Stimulated activated CD4-positive, alpha-beta T cell treated with anti-CD3 and anti-CD28 coated beads, TNF-alpha, amount 100 ng/mL, for 24 hours (primary cell): ENCODE measurements at places on chromosomes 4 and X.

- no peak for DNase-seq
Observed at GRCh38 chrX:103932133-103932532, 30.3 kb upstream of the TMSB15B start.

- no peak for DNase-seq
Observed at GRCh38 chr4:3759236-3759635, 6.9 kb upstream of the ADRA2C start.

DNA sequence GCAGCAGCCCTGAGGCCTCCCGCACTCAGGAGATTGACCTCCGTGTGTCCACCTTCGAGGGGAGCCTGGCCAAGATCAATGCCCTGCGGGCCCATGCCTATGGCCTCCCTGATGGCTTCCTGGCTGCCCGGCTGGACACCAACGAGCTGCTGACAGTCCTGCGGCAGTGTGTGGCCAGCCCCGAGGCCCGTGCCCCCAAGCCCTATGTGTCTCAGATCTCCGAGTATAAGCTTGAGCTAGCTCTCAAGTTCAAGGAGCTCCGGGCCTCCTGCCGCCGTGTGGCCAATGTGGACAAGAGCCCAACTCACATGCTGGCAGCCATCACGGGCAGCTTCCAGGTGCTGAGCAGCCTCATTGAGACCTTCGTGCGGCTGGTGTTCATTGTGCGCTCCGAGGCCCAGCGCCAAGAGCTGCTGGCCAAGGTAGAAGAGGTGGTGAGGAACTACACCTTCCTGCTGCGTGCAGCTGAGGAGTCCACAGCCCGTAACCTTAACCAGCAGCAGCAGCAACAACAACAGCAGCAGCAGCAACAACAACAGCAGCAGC is 25.5 kb upstream of the PRPS1 start:
- DNase-seq, result no peak

GRCh38 chr4:180852738-180853137 is 1390.5 kb upstream of the TENM3 start:
- no peak for DNase-seq

- no peak for DNase-seq
Observed at GRCh38 chr4:138770818-138771217, 244.8 kb upstream of the NOCT start.

- no peak for DNase-seq
Observed at GRCh38 chrX:123884809-123885408, 25.1 kb downstream of the XIAP start.

GRCh38 chrX:53116101-53116500 is 22.2 kb downstream of the KANTR start:
- no peak for DNase-seq

DNA sequence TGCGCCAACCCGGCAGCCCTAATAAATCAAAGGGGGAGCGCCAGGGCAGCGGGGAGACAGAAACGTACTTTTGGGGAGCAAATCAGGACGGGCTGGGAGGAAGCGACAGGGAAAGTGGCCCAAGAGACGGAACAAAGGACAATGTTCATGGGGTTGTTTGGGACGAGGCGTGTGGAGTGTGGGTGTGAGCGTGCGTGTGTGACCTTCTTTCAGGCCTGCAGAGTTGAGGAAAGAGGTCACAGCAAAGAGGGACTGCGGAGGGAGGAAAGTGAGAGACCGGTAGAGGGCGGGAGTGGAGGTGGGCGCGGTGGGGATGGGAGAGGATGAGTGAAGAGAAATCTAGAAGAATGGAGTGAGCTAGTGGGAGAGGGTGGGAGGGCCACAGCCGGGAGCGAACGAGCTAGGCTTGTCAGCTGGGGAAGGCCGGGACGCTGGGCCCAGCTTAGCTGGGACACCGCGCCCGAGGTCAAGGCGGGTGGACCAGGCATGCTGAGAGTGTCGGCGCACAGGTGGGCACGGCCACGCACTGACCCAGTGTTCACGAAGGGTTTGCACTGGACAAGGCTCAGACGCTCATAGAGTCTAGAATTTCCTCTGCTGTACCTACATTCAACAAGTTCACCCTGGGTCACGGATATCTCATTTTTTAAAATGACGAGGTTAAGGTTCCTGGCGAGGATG is 14.7 kb upstream of the PITX2 start:
- no peak for DNase-seq

DNA sequence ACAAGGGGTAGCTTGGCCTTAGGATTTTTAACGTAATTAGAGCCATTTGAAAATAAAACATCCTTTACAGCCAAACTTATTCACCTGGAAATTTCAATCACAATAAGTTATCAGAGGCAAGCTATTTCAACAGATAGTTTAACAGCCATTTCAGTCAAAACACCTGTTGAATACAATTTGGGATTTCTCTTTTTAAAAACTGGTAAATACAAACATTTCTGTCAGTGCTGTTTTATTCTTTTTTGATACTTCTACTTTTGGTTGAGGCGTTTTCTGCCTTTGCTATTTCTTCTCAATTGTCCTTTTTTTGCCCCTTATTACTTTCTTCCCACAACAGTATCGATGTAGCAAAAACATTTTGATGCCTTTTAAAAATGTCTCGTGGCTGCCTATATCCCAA is 2.1 kb upstream of the DACH2 start:
- DNase-seq, result no peak

DNA sequence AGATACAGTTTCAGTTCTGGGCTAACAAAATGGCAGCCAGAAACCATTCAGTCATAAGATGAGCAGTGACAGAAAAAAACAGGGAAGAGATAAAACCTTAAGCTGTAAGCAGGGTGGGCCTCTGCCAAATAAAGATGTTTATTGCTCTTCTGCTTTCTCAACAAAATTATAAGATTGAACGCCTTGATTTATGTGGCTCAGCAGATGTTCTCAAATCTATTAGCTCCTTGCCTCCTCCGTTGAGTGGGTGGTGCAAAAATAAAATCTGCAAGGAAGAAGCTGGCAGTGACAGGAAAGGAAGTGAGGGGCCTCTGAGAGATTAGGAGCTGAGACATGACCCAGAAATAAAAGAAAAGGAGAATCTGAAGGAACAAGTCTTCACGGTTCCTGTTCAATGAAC is 206.6 kb downstream of the PTTG2 start:
- DNase-seq, result no peak

- no peak for DNase-seq
Observed at GRCh38 chr4:165931741-165932140, 58.7 kb downstream of the TLL1 start.

GRCh38 chrX:76253432-76253831 is 80.6 kb downstream of the PBDC1 start:
- DNase-seq, result no peak

DNA sequence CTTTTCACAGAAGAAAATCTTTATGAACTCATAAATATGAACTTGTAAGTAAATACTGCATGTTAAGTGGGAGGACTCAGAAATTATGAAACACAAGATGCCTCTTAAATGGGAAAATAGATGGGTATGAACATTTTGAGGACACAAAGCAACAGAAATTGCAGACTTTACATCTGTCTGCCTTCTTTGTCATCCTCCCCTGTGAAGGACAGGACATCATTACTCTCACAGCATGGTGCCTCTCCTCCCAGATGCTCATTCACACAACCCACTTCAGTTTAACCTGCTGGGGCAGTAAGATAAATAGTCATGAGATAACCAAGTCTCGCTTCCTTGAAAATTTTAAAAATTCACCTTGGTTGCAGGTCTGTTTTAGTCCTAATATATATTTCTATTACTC is 144.5 kb downstream of the APBB2 start:
- no peak for DNase-seq

DNA sequence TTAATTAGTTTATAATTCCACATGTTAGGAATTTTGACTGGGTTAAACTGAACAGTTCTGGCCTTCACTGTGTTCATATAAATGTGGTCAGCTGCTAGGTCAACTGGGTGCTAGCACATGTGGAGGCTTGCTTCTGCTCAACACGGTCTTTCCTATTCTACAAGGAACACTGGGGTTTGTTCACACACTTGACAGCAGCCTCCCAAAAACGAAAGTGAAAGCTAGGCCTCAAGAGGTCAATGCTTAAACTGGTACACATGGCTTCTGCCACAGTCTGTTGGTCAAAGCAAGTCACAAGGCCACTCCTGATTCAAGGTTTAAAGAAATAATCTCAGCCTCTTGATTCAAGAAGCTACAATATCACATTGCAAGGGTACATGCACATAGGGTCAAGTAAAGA is 126.5 kb downstream of the QDPR start:
- no peak for DNase-seq

DNA sequence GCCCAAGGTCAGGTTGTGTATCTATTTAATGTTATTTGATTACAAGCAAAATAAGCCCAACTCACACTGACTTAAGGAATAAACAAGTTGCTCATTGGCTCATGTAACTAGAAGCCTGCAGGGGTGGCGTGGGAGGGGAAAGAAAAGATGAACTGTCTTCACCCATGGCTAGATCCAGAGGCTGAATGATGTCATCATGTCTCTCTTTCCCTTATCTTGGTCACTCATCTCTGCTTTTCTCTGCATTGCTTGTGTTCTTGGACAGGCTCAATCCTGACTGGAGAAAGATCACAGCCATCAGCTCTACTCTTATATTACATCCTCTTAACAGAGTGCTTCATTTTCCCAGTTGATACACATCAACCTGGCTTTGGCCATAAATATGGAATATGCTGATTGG is 290.0 kb upstream of the DIAPH2 start:
- DNase-seq, result no peak

GRCh38 chr4:21901281-21901680 is 47.3 kb downstream of the KCNIP4 start:
- no peak for DNase-seq

DNA sequence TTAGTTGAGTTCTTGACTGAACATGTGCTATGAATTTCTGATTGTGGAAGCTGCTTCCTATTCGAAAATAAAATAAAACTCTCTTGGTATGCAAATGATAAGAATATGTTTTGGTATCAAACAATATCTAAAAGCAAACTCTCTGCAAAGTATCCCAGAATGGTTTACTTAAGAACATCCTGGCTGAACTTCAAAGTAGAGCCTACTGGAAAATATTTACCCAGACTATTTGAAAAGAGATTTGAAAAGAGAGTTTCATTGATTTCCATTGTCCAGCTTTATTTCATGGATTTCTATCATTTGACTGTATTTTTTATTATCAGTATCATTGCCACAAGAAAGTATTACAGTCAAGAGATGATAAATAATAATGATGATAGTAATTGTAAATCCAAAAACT is 171.1 kb upstream of the SLC7A11 start:
- no peak for DNase-seq

DNA sequence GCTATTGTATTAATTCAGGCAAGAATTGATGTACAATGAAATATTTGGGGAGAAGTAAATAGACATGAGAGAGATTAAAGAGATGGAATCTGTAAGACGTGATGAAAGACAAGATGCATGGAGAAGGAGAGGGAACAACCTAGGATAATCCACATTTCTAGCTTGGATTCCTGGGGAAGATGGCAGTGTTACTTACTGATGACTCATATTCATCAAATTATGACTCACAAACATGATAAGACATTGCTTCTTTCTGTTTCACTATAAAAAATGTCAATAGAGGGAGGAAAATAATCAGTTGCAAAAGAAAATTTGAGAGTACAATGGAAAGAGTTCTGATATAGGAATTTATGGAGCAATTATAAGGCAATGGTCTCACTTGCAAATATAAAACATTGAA is 104.1 kb upstream of the BMP3 start:
- no peak for DNase-seq

GRCh38 chr4:170051402-170051801 is 25.2 kb upstream of the MFAP3L start:
- no peak for DNase-seq

- DNase-seq, result no peak
Observed at GRCh38 chr4:184214931-184215330, 2.7 kb downstream of the ENPP6 start.

DNA sequence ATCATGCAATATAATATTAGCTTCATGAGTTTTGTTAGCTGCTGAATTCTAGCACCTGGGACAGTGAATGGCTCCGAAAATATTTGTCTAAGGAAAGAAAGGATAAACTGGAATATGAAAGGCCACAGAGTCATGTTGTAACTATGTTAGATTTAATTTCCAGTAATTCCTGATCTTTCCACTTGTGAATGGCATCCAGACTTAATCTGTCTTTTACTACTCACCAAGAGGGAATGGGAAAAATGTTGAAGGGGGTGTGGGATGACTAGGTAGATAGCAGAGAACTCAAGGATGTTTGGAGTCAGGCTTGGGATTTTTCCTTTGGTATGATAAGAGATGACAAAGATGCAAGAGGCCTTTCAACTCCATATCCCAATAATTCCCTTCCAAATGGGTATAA is 9.4 kb downstream of the ADH6 start:
- DNase-seq, result no peak

- no peak for DNase-seq
Observed at GRCh38 chr4:3639613-3640586, 107.7 kb upstream of the LRPAP1 start.

- DNase-seq, result no peak
Observed at GRCh38 chr4:40649321-40649720, 19.7 kb upstream of the RBM47 start.

- DNase-seq, result no peak
Observed at GRCh38 chr4:25580633-25581467, 74.8 kb upstream of the SLC34A2 start.

GRCh38 chrX:12997906-12998687 is 23.2 kb downstream of the TMSB4X start:
- DNase-seq, result no peak

DNA sequence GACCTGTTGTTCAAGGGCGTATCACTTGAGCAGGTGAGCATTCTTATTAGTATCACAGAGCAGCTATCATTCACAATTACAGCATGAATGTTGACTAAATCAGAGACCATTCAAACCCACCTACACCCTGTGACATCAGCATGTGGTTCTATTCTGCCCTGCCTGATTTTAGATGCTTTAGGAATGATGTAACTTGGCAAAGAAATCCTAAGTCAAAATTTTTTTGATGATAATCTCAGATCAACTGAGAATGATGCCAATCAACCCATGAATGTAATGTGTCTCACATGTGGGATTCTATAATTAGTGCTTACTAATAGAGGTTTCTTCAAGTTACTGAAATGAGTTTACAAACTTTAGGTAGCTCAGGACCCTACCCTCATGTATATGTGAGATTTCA is 13.4 kb upstream of the CHIC2 start:
- DNase-seq, result no peak

GRCh38 chr4:156623376-156623775 is 348.2 kb downstream of the PDGFC start:
- no peak for DNase-seq

DNA sequence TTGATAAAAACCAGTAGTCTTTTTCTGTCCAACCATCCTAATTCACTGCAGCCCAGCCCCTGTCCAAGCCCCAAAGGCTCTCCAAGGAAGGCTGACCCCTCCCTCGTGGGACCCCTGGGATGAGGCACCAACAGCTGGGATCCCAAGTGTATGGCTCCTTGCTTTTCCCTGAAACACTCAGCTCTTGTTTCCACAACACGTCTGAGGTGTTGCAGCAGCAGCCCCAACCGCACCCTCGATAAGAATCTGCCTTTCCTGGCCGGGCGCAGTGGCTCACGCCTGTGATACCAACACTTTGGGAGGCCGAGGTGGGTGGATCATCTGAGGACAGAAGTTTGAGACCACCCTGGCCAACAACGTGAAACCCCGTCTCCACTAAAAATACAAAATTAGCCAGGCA is 17.0 kb upstream of the ATP6AP2 start:
- DNase-seq, result no peak

GRCh38 chr4:127335073-127335620 is 297.6 kb upstream of the INTU start:
- DNase-seq, result no peak

- DNase-seq, result no peak
Observed at GRCh38 chr4:19857991-19858390, 393.7 kb upstream of the SLIT2 start.
